ENCODE measurements at places on chromosomes 12 and 14.
A peak's percentile ranks its signal among the peaks of the same experiment; 100 is the strongest.

- DNase-seq: peak; percentile 80
Measured at GRCh38 chr12:78928200-78929074, 63.9 kb downstream of the SYT1 start.

DNA sequence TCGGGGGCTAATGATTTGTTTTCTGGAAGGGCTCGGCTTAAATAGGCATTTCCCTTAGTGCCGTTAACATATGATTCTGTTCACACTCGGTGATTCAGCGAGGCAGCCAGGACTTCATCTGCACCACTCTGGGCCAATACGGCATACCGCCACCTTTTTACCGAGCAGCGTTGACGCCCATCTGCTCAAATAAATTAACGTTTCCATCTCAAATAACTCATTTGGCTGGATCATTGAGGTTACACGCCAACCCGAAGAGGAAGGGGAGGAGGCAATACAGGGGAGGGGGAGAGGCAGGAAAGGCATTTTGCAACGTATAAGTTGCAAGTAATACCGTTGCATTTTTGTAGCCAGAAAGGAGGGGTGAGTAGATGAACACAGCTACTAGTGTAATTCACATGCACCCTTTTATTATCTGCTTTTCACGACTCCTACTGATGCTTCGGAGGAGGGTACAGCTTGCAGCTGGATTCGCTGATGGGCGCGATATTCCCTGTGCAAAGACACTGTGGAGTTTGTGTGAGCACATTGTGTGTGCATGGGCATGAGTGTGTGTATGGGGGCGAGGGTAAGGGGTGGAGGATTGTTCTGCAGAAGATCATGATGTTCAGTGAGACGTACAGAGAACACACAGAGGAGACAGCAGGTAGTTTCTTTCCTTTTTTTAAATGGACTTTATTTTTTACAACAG lies 45.9 kb downstream of the MAP1LC3B2 start:
- no peak for DNase-seq

DNA sequence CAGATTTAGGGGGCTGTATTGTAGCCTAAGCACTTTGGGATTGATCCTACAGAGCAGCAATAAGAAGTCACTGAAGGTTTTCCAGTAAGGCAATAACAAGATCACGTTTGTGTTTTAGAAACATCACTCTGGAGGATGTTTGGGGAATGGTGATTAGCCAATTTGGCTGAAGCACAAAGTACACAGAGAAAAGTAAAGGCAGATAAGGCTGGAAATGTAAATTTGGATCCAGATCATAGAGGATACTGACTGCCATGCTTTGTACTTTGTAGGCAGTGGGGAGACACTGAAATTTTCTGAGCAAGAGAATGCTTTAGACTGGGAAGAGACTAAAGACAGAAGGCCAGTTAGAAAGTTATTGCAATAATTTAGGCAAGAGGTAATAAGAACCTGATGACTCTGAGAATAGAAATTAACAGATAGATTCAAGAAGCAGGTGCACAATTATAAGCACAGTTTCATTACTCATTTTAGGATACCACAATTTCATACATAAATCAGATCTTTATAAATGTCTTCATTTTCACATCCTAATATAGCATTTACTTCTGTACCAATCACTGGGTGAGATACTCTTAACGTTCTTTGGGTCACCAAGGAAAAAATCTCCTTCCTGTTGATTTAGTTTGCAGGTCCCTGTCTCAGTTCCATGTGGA lies 314.5 kb upstream of the GARIN6 start:
- no peak for DNase-seq

DNA sequence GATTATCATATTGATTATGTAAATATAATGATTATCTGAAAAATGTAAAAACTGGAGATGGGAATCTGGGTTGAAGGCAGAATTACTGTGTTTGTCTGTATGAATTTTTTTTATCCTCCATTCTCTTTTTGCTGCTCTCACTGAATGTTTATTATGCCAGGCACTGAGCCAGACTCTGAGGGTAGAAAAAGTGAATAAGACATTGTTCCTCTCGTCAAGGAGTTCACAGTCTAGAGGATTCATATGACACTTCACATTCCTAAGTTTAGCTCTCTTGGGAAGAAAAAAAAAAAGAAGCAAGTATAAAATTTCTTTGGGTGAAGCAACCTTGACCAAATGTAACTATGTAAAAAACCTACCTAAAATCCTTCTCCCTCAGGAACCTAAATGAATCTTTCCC lies 120.9 kb upstream of the LMO3 start:
- no peak for DNase-seq

DNA sequence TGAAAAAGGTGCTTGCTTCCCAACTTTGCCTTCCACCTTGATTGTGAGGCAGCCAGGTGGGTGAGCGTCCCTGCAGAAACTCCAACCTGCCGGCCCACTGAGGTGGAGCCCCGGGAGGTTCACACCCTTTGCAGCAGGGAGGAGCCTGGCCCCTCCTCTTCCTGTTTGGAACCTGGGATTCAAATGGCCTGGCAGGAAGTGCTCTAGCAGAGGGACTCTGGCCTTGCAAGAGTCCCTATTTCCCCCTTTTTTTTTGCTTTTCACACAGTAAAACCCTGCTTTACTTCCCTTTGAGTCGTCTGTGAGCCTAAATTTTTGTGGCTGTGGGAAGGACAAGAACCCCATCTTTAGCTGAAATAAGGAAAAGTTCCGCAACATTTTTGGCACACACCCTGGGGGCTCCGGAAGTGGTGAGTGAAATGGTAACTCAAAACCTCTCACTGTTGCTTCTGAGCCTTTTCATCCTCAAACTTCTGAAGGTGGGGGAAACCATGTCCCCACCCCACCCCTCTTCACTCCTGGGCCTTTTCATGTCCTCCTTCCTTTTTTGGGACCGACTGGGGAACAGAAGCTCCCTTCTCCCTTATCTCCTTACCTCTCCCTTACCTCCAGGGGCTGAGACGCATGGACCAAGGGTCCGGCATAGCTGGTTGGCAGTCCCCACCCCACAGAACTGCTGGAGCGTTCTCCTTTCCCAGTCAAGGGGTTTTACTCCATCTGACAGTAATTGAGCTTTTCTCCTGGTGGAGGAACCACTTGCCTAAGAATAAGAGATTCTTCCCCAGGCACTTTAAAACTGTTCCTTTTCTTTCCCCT lies 102.0 kb downstream of the KCNMB4 start:
- no peak for DNase-seq

DNA sequence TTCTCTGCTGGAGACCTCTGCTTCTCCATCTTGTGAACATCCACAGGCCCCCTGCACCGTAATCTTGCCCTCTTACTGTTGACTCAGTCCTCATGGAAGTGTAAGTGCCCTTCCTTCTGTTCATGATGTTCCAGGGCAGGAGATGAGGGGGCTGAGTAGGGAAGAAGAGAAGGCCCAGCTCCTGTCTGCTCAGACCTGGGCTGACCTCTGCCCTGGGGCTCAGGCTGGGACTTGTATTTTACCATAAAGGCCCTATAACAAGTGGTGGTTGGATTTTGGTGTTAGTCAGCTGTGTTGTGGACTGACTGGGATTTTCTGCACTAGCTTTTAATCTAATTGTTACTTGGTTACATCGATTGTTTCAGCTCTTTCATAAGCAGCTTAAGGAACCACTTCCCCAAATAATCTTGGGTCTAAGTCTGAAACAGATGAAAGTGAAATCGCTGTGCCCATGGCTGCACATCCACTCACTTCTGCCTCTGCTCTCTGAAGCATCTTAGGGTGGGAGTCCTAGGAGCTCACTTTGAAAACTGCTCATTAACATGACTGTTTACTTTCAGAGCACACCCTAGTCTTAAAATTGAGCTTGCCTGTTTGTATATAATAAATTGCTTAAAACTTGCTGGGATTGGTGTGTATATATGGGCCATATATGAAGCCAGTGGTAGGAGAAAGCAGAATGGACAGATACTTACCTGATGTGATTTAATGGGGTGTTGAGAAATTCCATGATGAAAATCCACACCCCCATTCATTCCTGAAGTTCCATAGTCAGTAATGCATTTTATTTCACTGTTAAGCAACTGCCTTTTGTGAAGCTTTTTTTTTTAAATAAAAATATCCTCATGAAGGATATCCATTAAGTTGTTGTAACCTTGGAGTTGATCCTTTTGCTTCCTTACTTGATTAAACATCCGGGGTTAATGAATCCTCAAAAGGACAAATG lies 17.7 kb downstream of the C12orf71 start:
- DNase-seq: no peak

GRCh38 chr12:60421741-60422140 lies 825.9 kb downstream of the SLC16A7 start:
- DNase-seq: no peak

- peak; percentile 84 for DNase-seq
Measured at GRCh38 chr14:77459072-77459723, 1.3 kb downstream of the AHSA1 start.

GRCh38 chr14:48560421-48560820 lies 885.0 kb upstream of the MDGA2 start:
- DNase-seq: peak; percentile 33

DNA sequence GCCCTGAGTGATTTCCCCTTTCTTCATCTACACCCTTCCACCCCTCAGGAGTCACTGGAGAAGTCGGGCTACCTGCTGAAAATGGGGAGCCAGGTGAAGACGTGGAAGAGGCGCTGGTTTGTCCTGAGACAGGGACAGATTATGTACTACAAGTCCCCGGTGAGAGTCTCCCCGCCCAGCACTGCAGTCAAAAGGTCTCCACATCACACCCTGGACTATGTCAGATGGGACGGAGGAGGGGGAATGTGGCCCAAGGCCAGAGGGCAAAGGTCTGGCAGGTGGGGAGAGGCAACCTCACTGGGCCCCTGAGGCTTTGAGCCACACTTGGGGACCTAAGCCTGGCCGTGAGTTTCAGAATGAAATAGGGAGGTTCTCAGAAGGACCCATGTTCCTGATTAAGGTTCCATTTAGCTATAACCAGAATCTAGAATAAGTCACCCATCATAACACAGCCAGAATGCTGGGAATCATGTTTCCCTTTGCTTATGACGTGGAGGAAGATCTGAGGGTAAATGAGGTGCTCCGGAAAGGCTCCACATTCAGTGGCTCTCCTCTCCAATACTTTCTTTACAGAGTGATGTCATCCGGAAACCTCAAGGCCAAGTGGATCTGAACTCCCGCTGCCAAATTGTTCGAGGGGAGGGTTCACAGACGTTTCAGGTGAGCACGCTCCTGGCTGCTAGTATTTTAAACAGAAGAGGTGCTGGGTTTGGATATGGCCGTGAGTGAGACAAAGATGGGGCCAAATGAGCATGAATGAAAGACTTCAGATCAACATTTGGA lies 26.6 kb downstream of the PIGH start:
- no peak for DNase-seq

GRCh38 chr12:75690296-75690955 lies 179.0 kb upstream of the KRR1 start:
- peak; percentile 90 for DNase-seq

- DNase-seq: no peak
Measured at GRCh38 chr12:45098766-45099165, 47.9 kb upstream of the DBX2 start.

GRCh38 chr12:16854465-16854864 lies 248.5 kb upstream of the LMO3 start:
- DNase-seq: no peak

GRCh38 chr12:52162981-52163380 lies 28.8 kb downstream of the KRT80 start:
- DNase-seq: no peak

DNA sequence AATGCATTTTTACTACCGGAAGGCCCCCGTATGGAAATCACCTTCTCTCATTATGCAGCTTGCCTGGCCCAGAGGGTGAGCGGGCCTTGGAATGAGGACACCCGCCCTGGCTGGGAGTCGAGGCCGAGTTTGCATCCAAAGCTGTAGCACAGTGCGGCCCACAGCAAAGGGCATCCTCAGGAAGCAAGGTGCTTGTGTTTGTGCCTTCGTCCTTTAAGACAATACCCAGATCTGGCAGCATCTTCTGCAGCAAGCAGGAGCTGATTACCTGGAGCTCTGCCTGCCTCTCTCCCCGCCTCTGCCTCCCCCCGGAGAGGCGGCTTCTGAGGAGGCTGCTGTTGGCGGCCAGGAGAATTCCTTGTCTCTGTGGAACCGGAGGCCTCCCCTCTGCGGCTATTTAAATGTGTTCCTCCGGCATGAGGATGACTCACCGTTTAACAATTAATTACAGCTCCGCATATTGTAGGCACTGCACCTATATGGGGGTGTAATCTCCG lies 145.3 kb downstream of the CACNA1C start:
- peak; percentile 64 for DNase-seq

- peak; percentile 53 for DNase-seq
Measured at GRCh38 chr14:59354666-59355065, 110.5 kb downstream of the GPR135 start.

DNA sequence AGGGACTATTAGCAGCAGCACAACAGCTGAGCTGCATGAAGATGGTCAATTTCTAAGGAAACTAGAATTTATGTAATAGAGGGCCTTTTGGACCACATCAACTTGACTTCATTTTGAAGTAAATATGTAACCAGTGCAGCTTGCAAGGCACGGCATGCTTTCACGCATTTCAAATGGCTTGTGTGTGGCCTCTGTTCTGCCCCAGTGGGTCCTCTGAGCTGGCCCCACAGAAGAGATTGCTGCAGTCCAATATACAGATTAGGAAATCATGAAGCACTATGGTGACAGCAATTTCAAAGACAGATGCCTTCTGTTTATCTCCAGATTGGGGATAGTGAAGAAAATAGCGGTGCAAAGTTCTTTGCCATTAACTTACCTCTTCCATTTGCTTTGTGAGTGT lies 101.4 kb downstream of the PDZRN4 start:
- DNase-seq: no peak

DNA sequence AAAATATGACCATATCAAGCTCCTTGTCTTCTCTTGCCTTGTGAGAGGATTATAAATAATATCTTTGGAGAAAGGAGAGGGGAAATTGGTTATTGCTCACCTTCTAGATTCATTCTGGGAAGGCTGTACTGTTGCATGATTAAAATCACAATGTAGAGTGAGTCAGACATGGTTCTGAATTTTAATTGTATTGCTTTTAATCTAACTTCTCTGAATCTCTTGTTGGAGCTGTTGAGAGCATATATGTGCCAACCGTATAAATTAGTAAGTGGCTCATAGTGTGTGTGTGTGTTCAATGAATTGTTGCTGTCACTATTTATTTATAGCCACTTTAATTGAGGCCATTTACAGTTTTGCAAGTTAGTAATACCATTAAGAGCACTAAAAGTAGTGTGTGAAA lies 56.1 kb downstream of the KCNJ8 start:
- DNase-seq: no peak

GRCh38 chr12:70876952-70877351 lies 43.6 kb downstream of the PTPRR start:
- no peak for DNase-seq

Measured in mesenchymal stem cell (in vitro differentiated cells and primary cell).